Esophagus squamous epithelium (tissue), 5 donors: ENCODE measurements at places on chromosomes 11 and 22. TPM values are rescaled to one million over a fixed set of nuclear protein-coding genes. Genes with fewer than 3 reads are reported as not detected.

DNA sequence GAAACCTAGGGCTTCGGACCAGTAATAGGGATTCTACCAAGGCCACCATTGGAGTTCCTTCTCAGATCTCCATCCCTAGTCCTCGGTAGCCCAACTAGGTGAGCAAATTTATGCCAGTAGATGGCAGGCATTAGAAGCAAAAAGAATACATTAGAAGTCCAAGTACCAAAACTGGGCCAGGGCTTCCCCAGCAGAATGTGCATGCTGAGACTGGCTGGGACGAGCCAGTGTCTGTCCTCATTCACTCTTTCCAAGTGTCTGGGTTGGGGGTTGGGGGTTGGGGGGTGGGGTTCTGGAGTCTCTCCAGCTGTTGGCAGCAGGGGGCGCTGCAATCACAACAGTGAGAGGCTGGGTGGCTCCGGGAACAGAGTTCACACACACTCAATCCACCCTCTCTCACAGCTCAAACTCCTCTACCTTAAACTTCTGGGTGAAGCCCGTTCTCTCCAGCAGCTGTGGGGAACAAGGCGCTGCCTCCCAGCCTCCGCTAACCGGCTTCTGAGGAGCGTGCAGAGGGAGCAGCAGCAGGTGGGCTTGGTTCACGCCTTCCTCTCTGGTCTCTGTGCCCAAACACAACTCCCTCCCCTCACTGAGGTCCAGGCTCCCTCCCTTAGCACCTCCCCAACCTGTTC lies 57.5 kb downstream of the BTG4 start:
- no peak for DNase-seq

- DNase-seq: no peak
Observed at GRCh38 chr22:46500201-46500600, 37.2 kb downstream of the CELSR1 start.

DNA sequence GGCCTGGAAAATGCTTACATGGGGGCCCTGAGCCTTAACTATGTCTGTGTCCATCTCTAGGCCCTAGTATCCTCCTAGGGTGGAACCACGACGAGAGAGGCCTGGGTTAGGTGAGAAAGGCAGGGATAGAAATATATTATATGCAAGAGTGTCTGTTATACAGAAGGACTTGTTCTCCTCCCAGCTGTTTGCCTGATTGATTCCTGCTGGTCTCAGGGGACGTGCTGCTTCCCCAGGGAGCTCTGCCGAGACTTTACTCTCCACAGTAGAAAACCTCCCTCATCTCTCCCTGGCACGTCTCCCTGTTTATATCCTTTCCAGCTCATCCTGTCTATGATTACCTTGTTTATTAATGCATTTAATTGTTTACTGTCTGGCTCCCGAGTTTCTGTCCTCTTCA lies 132.6 kb downstream of the MIAT start:
- DNase-seq: no peak

DNA sequence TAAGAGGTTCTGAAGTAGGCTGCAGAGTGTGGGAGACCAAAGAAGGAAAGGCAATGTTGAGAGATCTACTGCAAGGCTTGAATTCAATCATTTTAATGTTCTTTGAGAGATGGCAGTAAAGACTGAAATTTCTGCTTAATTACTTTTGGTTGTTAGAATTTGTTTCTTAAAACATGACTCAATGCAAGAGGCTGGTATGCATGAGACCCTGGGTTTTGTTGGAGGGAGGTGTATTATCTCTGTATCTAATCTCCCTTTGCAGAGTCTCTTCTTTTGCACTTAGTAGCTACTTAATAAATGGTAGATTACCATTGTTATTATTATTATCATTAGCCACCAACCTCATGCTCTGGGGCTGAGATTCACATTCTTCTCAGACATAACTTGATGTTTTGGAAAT lies 87.4 kb upstream of the DRD2 start:
- DNase-seq: no peak

The SYTL2 gene
- 9.2 TPM for total RNA-seq

DNA sequence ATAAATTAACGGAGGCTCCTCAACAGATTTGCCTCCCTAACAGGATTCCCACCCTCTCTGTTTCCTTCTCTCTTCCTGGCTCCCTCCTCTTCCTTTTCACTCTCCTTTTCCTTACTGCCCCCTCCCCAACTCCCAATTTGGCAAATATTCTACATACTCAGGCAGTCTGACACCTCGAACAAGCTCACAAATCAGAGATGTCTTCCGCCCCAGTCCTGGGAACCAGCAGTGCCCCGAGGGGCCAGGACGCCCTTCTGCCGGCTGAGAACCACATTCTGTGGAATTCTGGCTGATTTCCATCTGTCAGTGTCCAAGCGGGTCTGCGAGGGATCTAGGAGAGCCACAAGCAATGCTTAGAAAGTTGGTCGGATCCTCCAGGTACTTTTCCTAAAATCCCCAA lies 94.0 kb downstream of the NTM start:
- no peak for DNase-seq

DNA sequence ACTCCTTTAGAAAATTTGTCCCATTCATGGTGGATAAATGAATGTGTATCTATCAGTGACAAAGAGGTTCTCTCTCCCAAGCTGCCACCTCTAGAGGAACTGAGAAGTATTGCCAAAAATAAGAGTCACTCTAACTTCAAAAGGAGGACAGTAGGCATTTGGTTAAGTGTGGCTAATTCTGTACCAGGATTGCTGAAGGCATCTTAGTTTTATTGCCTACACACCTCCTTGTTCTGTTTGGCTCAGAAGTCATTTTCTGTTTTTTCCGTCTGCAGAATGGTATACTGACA lies 189.0 kb upstream of the MPPED2 start:
- no peak for DNase-seq

GRCh38 chr11:77080643-77081210 lies 14.0 kb downstream of the CAPN5 start:
- DNase-seq: no peak

- no peak for DNase-seq
Observed at GRCh38 chr11:75583718-75584658, 21.9 kb downstream of the SERPINH1 start.

DNA sequence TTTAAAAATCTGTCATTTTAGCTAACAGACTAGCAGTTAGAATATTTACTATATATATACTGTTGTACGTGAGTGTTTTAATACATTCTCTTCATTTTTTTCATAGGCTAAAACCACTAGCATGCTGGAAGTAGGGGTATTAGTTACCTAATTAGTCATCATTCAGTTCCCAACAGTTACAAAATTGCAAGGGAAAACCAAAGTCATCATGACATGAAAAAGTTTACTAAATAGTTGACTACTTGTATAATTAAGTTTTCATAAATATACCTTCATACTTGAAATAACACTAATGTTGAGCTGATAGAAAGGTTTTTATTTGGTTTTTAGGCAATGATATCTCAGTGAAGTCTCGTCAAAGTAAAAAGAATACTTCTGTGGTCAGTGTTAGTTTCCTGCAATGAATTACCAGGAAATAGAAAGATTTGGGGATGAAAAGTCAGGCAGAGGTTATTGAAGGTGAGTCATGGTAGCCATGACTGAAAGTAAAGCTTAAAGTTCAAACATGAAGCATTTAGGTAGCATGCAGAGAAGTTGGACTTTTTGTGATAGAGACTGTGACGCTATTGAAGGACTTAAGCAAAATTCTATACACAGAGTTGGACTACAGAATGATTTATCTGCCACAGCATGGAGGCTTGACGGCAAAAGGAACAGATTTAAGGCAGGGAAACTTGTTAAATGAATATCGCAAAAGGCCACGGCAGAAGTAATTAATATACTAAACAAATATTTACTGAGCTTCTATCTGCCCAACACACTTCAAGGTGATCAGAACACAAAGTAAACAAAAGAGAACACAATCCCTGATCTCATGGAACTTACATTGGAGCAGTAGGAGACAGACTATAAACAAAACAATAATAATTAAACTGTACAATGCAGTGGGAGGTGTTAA lies 828.1 kb upstream of the FAT3 start:
- DNase-seq: no peak

GRCh38 chr11:69530278-69531070 lies 49.0 kb downstream of the LINC01488 start:
- no peak for DNase-seq

The TST gene
- total RNA-seq: 163 TPM

DNA sequence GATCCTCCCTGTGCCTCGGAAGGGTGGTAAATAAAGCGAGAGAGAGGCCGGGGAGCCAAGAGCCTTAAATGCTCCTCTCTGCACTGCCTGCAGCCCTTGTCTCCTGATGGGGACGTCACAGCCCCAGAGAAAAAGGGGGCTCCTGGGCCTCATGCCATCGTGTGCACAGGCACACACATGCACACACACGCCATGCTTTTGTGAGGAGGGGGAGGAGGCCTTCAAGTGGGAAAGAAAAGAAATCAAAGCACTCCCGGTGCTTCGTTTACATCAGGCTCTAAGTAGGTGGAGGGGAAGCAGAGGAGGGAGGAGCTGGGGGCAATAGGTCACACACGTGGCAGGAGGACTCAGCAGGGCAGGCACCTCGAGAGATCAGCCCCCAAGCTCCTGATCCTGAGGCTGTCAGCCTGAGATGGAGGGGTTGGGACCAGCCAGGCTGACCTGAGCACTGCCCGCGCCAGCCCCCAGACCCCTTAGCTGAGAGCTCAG lies 68.2 kb upstream of the NECTIN1 start:
- DNase-seq: no peak

The TMEM132A gene
- 52.7 TPM for total RNA-seq

GRCh38 chr11:56410801-56411200 lies 1.7 kb upstream of the OR5AL1 start:
- no peak for DNase-seq

GRCh38 chr11:1563697-1564534 lies 8.2 kb downstream of the DUSP8 start:
- DNase-seq: no peak
